Stimulated activated CD8-positive, alpha-beta memory T cell treated with anti-CD3 and anti-CD28 coated beads, Interleukin-7, amount 100 ng/mL, for 1 hour (primary cell): ENCODE measurements at places on chromosomes 5 and 9.

DNA sequence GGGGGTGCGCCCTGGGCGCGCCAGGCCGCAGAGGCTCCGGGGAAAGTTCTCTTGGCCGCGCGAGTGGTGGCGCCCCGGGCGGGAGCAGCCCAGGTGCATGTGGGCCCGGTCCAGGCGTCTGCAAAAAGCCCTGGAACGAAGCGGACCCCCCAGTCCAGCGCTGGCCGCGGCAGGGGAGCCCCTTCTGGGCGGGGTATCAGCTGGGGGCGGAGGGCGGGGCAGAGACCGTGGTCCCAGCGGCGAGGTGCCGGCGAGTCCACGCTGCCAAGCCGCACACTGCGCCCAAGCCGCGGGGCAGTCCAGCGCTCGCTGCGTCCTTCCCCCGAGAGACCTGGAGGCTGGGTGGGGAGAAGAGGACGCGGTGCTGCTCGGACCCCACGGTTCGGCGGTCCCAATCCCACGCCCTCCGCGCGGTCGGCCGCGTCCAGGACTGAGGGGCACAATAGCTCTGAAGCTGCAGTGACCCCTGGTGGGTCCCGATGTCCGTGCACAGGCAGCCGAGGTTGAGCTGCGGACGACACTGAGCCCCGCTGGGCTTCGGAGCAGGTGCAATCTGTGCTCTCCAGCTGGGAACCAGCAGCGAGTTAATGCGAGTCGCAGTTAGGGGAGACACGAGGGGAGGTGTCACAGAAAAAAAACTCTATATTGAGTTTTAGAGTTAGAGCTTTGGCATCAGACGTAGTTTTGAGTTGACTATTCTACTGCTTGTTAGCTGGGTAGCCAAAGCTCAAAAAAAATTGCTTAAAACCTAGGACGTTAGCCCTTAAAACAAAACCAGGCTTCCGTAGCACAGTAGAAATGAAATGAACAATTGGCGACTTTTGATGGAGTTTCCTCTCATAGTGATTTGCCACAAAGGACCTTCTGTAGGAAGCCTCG lies 1.1 kb upstream of the EPB41L4A start:
- no peak for DNase-seq

DNA sequence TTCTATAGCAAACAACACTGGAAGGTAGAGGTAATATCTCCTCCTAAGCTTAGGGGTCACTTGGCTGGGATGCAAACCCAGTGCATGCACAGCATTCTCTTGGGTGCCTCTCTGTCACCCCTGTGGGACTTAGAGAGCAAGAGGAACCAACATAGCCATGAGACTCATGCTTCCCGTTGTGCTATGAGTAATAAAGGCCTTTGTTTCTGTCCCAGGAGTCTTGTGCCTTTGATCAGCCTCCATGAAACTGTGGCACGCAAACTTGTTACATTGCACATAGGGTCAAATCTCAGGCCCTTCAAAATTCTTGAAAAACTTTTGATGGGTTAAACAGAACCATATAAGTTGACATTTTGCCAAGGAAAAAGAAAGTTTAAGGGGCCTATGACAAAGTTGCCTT lies 272.8 kb downstream of the TAF11L14 start:
- no peak for DNase-seq

DNA sequence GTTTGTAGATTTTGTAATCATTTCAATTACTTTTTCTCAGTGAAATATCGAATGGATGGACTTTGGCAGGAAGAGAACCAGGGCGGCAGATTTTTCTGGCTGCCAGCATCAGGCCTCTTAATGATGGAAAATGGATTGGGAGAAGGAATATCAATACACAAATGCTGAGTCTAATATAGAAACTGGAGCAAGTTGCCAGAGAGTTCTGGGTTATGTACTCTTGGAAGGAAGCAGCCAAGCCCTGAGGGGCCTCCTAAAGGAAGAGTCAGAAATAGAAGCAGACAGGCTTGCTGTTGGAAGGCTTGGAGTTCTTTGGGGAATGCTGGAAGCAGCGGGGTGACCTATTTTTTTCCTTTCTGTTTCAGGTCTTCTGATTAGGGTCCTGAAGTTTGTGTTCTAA lies 428.6 kb downstream of the DMAC1 start:
- DNase-seq, result no peak

DNA sequence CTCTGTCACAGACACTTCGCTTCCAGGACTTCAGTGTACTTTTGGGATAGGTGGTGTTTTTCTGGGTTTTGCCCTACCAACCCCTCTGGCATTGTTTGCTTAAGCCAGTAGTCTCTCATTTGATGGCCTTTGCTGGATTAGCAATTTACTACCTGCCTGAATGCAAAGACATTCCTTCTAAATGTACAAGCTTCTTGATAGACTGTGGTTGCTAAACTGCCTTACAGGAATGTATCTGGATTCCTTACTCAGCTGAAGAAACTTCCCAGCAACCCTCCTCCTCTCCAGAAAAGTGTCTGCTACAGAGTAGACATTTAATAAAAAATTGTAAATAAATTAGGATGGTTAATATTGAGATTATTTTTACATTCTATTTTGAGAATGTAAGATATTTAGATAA lies 1916.7 kb downstream of the EFNA5 start:
- no peak for DNase-seq

GRCh38 chr9:132754236-132754635 lies 84.0 kb downstream of the GTF3C4 start:
- no peak for DNase-seq

- DNase-seq, result no peak
These were observed 557 bp upstream of the IL3 start for GRCh38 chr5:132059696-132060500.

GRCh38 chr5:175729829-175730277 lies 72.0 kb downstream of the HRH2 start:
- peak; percentile 90 for DNase-seq

DNA sequence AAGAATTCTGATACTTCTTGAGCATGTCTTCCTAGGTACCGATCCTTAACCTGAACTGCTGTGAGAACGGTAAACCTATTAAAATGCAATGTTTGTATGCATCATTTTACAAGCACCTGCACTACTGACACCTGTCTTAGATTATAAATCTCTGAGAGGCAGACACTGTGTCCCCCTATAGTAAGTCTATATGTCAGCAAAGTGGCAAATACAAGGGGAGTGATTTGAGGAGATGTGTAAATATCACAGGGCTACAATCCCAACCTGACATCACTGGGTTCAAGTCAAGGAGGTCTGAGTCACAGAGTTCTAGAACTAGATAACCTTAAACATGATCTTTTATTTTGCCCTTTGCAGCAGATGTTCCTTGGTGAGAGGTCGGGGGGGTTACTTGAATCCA lies 64.1 kb downstream of the ANKH start:
- no peak for DNase-seq

DNA sequence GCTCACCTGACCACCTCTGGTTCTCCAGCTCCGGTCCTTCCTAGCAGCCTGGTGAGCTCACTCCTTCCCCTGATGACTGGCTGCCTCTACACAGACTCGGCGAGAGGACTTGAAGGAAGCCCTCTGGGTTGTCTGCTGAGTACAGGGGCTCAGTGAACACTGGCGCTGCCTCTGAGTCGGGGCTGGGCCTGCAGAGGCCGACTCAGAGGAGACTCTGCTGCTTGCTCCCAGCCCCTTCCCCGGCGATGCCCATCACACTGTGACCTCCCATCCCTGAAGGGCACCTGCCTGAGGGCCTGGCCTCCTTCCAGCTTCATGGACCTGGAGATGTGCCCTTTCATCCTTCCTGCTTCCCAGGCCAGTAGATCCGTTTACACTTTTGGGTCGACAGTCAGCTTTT lies 22.0 kb downstream of the CRB2 start:
- DNase-seq, result no peak

- DNase-seq, result no peak
These were observed 4.5 kb downstream of the TJP2 start for GRCh38 chr9:69178583-69179011.

- DNase-seq, result no peak
These were observed 21.5 kb downstream of the SNCAIP start for GRCh38 chr5:122333564-122333963.

DNA sequence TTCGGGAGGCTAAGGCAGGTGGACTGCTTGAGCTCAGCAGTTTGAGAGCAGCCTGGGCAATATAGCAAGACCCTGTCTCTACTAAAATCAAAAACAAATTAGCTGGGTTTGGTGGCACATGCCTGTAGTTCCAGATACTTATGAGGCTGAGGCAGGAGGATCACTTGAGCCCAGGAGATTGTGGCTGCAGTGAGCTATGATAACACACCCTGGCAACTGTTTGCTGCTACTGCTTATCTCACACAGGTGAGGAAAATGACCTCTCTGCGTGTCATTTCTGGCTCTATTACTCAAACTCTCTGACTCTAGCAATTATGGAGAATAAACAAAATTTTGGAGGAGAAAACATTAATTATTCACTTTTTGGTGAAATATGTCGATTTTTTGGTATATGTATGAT lies 45.3 kb upstream of the TMC1 start:
- no peak for DNase-seq
